ENCODE measurements at places on chromosomes 4 and X.

DNA sequence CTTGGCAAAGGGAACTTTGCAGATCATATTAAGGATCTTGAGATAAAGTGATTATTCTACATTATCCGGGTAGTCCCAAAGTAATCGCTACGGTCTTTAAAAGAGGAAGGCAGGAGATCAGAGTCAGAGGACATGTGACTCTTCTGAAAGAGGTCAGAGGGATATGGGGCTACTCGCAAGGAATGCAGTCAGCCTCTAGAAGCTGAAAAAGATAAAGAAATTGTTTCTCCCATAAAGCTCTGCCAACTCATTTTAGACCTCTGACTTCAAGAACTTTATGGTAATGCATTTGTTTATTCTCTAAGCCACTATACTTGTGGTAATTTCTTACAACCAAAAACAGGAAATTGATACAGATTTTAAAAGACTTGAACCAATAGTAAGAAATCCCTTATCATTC, 48.6 kb downstream of the NPY5R start:
- no peak for DNase-seq

GRCh38 chrX:10296576-10296975, 139.8 kb downstream of the CLCN4 start:
- DNase-seq: no peak

- DNase-seq: no peak
Observed at GRCh38 chrX:10566716-10567097, 53.7 kb downstream of the MID1 start.

- no peak for DNase-seq
Observed at GRCh38 chr4:78032446-78032845, 24.7 kb upstream of the FRAS1 start.

DNA sequence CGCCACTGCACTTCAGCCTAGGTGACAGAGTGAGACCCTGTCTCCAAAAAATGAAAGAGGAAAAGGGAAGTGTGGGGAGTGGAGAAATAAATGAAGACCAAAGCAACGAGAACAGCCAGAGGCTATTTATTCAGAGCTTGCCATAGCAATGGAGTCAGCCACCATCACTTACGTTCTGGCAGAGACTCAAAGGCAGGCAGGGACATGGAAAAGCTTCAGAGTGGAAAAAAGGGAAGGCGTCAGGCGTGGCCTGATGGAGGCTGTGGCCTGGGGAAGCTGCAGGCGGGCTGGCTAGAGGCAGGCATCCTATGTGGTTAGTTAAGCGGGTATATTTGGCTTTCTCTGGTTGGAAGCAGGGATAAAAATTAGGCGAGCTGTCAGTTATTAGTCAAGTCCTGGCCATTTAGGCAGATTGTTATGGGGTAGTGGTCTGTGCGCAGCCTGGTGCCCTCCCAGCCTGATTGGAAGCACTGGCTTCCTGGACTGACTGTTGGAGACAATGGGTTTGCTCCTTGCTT, 73.3 kb downstream of the DCTD start:
- no peak for DNase-seq

GRCh38 chrX:42143866-42144592, 220.7 kb upstream of the CASK start:
- DNase-seq: no peak

- no peak for DNase-seq
Observed at GRCh38 chr4:7189066-7189465, 3.3 kb upstream of the SORCS2 start.

DNA sequence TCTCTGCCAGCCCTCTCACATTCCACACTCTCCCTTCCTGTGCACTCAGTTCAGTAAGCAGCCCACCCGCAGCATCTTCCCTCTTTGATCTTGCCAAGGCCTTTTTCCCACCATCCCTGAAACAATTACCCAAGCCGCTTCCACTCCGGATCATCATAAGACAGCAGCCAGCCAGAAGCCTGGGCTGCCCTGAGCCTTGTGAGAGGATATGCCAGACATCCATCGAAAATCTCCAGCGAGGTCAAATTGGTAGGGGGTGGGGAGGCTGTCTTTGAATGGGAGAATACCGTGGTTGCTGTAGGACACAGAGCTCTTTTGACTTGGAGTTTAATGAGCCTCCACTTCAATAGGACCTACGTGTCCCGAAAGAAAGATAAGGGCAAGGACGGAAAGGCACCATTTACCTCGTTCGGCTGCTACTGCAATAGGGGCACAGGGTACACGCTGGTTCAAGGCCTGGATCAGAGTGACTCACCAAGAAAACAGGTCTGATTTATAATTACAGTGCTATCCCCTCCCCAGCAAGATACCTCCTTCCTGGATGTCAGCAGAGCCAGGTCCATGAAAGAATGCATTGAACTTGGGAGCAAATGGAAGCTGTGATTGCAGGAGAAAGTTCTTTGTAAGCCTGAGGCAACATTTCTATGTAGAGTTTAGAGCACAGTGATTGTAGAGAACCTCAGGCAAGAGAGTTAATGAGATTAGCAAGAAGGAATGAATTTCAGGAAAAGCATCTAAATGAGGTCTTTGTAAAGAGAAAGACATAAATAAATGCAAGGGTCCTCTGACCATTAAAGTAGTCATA, 39.5 kb downstream of the AMOT start:
- DNase-seq: no peak

GRCh38 chr4:17480210-17480927, 31.5 kb downstream of the QDPR start:
- DNase-seq: no peak

- DNase-seq: no peak
Observed at GRCh38 chr4:125582302-125582701, 267.5 kb downstream of the FAT4 start.

DNA sequence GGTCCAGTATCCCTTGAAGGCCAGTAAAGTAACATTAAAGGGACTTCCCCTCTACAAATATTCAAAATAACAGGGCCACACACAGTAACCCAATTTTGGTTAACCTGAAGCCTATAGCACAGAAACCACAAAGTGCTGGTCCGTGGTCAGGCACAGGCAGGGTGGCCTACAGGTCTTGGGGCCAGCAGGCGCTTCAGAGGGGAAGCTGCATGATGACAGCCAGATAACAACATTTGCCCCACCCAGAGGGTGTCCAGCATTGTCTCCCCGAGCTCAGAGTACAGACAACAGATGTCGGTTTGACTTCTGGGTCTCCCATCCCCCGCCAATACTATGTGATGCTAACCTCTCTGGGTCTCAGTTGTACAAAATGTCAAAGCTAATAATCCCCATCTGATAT, 51.1 kb downstream of the SH3KBP1 start:
- no peak for DNase-seq

GRCh38 chrX:76555816-76556215, 128.3 kb downstream of the MAGEE1 start:
- no peak for DNase-seq

DNA sequence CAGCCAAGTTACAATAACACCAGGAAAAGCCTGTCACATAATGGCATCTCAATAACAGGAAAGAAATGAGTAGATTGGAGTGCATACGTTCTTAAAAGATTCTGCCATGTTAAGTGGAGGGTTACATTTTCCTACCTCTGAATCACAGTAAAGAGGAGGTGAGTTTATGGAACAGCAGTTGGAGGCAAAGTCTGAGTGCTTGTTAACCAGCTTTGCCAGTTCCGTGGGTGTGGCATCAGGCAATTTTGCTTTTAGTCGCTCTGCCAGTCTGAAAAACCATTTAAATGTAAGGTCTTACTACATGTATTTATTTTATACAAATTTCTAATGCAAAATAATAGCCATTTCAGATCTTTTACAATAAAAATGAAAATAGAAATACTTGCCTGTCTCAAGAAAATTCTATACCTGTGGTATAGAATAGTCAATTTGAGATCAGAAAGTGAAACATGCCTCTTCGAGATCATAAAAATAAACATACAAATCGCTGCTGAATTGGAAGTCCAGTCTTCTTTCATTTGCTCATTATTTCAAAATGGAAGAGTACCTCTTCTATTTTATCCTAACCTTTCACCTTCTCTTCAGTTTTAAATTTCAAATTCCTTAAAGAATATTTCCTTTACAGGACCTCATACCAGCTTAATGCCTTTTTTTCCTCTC, 31.4 kb downstream of the GC start:
- DNase-seq: no peak

GRCh38 chr4:75726577-75726976, 2.2 kb downstream of the USO1 start:
- no peak for DNase-seq

DNA sequence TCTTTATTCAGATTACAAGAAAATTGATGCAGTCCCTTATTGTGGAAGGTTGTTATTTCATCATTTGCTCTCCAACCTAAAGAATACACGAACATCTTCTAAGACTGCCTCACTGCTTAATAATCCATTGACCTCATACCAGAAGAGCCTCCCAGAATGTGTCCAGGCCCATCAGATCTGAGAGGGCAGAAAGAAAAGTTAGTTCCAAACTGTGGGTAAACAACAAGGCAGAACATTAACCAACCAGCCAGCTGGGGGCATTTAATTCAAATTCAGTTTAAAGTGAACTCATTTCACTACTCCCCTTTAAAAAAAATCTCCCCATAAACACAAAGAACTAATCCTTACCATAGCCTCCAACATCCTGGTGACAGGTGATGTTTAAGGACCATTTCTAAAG, 13.8 kb downstream of the GPC4 start:
- no peak for DNase-seq

DNA sequence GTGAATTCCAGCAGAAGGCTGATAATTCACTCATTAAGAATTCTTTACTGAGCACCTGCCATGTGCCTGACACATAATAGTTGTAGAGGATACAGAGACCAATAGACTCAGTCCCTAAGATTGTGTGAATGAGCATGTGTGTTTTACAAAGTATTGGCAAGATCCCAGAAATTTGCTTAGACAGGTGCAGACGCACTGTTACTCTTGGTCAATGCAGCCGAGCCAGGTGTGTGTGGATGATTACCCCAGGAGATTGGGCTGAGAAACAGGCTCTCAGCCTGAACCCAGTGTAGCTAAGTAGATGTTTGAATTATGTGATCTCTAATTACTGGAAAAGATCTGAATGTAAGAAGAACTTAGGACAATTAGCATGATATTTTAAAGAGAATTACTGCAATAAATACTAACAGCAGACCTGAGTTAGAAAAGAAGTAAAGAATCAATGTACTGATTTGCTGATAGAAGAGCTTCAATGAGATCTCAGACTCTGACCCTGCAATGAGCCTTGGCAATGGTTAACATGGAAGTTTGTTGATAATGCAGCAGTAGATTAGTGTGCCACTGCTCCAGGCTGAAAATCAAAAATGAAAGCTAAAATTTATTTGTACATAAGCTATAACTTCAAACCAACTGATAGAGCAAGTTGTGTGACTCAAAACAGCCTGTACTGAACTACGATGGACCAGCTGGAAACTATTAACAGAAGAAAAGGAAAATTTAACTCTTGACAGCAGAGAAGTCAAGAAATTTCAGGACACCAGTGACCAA, 32.2 kb upstream of the NDST4 start:
- no peak for DNase-seq

GRCh38 chr4:8575457-8575856, 4.7 kb upstream of the GPR78 start:
- DNase-seq: no peak

DNA sequence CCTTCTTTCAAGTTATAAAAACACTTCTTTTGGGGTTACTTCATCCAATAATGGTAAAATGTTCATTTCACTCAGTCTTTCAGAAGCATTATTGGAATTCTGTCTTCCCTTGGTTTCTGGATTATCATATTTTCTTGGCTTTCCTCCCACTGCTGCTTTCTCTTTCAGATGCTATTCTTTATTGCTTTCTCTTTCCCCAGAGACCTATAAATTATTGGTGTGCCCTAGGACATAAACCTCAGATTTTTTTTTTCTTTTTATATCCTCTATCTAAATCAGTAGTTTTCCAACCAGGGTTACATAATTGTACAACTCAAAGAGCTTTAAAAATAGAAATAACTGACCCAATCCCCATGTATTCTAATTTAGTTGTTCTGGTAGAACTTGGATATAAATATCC, 1005.5 kb downstream of the ARAP2 start:
- no peak for DNase-seq

GRCh38 chr4:39048311-39048710, 13.7 kb upstream of the KLHL5 start:
- DNase-seq: no peak

DNA sequence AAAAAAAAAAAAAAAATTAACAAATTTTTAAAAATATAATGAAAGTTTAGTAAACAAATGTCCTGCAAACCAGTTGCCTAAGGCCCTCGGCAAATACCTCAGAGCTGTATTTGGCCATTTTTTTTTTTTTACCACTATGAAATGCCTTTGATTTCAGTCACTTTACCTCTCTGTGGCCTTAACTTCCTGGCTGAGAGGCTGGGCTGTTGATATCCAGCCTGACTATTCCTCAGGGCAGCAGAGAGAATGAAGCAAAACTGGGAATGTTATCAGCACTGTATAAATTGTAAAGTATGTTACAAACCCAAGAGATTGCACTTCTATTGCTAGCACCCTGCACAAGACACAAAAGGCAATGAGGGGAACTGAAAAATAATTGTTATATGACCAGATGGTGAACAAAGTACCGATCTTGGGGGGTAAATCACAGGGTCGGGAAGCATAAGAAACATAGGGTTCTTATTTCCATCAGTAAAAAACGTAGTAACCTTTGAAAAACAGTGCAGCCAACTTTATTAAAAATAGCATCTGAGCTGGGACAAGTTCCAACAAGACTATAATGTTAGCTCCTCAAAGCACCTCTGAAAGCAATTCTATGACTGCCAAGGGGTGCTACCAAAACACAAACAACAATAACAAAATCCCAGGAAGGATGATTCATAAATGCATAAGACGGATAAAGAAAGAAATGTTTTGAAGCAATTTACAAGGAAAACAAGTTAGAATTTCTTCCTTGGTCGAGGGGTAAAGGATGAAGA, 18.1 kb downstream of the USP46 start:
- no peak for DNase-seq

- DNase-seq: no peak
Observed at GRCh38 chrX:20531667-20532066, 265.0 kb upstream of the RPS6KA3 start.

- no peak for DNase-seq
Observed at GRCh38 chrX:69507500-69507789, 3.3 kb downstream of the NALF2 start.

DNA sequence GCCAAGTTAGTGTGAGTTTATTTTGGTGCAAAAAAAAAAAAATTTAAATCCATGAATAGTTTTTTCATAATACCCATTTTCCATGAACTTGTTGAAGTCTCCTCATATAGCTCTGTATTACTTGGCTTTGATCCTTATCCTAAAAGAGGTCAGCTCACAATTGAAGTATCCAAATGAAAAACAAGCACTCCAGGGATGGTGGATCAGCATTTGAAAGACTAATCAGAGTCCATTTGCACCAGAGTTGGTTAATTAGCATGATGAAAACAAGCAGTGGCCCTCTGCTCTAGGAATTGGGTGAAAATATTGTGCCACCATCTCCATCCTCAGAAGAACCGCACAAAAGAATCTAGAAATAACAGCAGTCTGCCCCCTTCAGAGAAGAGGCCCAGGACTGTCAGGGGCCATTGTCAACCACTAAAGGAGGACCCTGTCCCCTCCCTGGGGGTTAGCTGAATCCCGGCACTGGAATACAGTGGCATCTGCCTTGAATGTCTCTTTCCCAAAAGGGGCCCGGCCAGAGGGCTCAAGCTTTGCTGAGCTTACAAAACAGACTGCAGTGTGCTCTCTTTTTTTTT, 24.7 kb downstream of the SH3KBP1 start:
- no peak for DNase-seq

GRCh38 chr4:13966231-13967195, 339.0 kb upstream of the BOD1L1 start:
- no peak for DNase-seq

- DNase-seq: no peak
Observed at GRCh38 chrX:68650491-68650890, 3.0 kb downstream of the STARD8 start.
